ENCODE measurements at places on chromosomes 1 and 21.

DNA sequence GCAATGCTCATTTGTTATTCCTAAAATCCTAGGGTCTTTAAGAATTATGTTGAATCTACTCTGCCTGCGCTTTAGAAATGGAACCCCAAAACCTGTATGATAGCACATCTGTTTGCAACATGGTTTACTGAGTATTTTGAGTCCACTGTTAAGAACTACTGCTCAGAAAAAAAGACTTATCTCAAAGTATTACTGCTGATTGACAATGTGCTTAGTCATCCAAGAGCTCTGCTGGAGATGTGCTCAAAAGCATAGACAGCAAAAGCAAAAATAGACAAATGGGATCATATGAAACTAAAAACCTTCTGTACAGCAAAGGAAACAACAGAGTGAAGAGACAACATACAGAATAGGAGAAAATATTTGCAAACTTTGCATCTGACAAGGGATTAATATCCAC, 107.0 kb downstream of the CTH start:
- DNase-seq = no peak

DNA sequence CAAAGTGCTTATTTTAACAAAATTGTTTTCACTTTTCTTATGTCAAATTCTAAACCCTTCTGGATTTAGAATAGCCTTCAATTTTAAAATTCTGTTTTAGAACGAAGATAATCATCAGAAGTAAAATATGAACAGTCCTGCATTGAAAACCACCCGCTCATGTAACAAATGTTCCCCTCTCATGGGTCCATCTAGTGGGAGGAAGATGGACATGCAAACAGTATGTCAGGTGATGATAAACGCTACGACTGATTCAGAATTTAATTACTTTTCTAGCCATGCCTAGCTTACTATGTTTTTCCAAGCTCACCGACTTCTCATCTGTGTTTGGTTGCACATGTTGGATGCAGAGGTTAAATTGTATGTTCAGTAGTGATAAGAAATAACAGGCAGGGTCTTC, 23.5 kb downstream of the SOD1 start:
- DNase-seq = no peak

DNA sequence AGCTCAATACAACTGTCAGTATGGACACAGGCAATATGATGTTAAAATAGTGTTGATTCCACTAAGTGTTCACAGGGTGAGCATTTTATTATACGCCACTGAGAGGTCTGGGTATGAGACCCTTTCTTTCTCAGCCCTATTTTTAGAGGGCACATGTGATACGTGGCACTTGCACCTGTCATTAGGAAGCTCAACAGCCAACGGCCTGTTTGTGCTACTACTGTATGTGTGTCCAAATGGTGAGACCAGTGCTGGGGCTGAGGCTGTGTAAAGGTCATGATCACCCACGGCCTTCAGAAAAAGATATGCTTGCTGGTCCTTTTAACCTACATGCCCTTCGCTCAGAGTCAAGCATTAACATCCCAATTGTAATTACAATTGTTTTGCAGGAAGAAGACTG, 176.2 kb downstream of the DUSP10 start:
- DNase-seq = no peak

DNA sequence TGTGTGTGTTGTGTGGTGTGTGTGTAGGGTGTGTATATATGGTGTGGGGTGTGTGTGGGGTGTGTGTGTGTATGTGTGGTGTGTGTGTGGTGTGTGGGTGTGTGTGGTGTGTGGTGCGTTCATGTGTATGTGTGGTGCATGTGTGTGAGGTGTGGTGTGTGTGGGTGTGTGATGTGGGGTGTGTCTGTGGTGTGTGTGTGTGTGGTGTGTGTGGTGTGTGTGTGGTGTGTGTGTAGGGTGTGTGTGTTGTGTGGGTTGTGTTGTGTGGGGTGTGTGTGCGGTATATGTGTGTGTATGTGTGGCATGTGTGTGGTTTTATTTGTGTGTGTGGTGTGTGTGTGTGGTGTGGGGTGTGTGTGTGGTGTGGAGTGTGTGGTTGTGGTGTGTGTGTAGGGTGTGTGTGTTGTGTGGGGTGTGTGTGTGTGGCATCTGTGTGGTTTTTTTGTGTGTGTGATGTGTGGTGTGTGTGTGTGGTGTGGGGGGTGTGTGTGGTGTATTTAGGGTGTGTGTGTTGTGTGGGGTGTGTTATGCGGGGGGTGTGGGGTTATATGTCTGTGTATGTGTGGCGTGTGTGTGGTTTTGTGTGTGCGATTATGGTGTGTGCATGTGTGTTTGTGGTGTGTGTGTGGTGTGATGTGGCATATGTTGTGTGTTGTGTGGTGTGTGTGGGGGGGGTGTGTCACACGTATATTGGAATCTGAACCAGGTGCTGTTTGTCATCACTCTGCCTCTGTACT, 17.1 kb upstream of the ZBTB21 start:
- DNase-seq = no peak

GRCh38 chr1:2988256-2988655, 33.0 kb upstream of the ACTRT2 start:
- DNase-seq = no peak

- no peak for DNase-seq
Observed at GRCh38 chr21:35643176-35643575, 417.1 kb downstream of the SETD4 start.

- DNase-seq = peak; percentile 29
Observed at GRCh38 chr1:159076438-159077119, at the start of gene AIM2. Gene AIM2 (minus strand): TSS chr1:159076766. CDS start chr1:159073499, 3,267 bp downstream.

- no peak for DNase-seq
Observed at GRCh38 chr1:116433275-116434257, 60.5 kb downstream of the ATP1A1 start.

Data from GM18507 (cell line).